Mammary epithelial cell (primary cell): ENCODE measurements at places on chromosomes 16 and 17. TPM values are rescaled to one million over a fixed set of nuclear protein-coding genes. Genes with fewer than 3 reads are reported as not detected.
A peak's percentile ranks its signal among the peaks of the same experiment; 100 is the strongest.

GAS7 gene
- not detected in 2 replicates for total RNA-seq

SHBG gene
- total RNA-seq: 0.33 TPM

PSMB10 gene
- total RNA-seq: 9.2 TPM

WSCD1 gene
- not detected in 2 replicates for total RNA-seq

MYL4 gene
- total RNA-seq: not detected

- DNase-seq: no peak
Measured at GRCh38 chr16:25925421-25925820, 233.7 kb downstream of the HS3ST4 start.

GRCh38 chr16:57863434-57864160 is 61.3 kb upstream of the KIFC3 start:
- DNase-seq: peak; percentile 45

- DNase-seq: no peak
Measured at GRCh38 chr16:87583453-87584131, 18.7 kb upstream of the JPH3 start.

DNA sequence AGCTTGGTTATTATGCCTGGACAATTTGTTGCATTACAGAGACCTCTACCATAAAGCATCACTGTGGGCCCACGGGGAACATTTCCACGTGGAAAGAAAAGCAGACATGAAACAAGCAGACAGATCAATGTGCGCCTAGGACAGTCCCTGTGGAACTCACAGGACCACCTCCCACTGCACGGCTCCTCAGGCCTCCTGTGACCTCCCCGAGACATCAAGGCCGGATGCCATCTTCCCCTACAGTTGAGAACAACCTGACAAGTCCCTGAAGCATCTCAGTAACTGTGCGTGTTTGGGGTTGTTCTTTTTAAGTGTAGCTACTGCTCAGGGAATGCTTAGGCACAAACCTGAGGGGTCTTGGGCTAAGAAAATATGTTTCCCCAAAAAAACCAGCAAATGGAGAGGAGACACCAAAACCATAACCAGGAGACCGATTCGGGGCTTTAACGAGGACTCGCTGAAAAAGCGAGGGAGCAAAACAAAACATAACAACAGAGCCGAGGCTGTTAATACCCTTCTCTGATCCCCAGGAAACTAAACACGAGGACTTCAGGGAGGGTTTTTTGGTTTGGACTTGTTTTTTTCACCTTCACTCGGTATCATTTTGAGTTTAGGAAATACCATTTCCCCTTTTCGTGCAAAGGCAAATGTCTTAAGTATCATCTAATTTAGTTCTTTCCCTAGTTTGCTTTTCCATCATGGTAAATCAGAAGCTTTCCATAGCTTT is 87.1 kb downstream of the CYTH1 start:
- no peak for DNase-seq

DNA sequence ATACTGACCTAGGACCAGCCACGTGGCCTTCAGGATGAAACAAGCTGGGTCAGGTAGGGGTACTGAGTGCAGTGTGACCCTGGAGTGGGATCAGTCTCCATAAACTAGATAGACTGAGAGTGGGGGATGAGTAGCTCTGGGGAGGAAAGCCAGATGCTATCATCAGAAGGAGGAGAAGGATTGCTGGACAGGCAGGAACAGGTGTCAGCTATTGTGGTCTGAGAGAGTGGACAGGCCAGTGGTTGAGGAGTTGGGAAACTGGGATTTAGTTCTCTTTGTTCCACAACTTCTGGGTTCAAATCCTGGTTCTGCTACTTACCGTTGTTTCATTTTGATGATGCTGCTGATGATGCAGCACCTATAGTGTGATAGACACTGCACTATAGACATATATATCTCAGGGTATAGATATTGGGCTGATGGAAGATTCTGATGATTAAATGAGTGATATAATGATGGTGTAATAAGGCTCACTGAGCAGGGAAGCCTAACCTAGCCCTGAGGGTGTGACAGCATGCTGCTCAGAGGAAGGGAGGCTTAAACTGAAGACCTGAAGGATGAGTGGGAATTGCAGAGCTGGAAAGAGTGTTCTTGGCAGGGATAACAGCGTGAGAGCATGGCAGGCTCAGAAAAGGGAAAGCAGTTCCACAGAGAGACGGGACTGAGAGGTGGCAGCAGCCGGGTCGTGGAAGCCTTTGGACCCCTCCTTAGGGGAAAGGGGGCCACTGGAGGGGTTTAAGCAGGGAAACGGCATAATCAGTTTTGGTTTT is 66.0 kb downstream of the SNX20 start:
- DNase-seq: no peak

- peak; percentile 62 for DNase-seq
Measured at GRCh38 chr17:29931231-29931932, 1.4 kb upstream of the SSH2 start.

DNA sequence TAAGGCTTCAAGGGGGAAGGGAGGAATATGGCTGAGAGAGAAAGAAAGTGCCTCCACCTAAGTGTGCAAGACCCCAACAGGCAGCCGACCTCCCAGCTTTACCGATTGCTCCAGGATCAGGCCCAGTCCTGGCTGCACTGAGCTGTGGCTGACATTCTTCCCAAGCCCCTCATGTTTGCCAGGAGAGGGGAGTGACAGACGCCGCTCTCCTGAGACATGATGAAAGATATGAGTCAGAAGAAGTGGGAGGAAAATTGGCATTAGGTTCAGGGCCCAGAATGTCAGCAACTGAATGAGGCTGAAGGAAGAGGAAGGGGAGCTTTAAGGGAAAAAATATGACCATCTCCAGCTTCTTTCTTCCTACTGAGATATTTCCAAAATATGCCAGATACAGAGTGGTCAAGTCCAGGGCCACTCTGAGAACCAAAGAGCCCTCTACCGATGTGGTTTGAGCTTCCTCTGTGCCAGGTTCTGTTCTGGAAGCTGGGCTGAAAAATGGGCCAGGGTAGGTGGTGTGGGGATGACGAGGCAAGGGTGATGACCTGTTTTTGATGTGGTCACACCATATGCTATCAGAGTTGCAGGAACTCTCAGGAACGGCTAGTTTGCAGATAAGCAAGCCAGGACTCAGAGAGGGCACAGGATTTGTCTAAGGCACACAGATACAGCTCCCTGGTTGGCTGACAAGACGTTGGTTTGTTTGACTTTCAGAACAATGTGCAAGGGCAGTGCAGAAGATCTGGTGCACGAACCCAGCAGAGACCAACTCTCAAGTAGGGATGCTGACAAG is 176.7 kb downstream of the SOX9 start:
- peak; percentile 68 for DNase-seq

- peak; percentile 53 for DNase-seq
Measured at GRCh38 chr16:78684030-78684611, 584.7 kb downstream of the WWOX start.

- no peak for DNase-seq
Measured at GRCh38 chr16:46648656-46649055, 27.5 kb upstream of the SHCBP1 start.

DNA sequence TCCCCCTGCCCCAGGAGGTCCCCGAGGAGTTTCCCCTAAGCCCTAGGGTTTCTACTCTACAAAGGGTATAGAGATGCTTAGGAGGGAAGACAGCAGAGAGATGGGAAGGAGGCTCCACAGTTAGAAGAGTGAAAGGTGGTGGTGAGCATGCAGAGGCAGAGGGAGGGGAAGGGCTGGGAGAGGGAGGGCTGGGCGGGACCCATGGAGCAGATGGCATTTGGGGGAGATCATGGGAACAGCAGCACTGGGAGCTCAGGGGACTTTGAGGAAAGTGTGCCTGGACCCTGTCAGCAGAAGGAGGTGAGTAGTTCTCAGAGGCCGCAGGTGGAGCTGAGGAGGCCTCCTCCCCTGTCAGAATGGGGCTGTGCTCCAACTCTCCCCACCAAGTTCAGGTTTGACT is 650 bp upstream of the OTOP3 start:
- DNase-seq: no peak

- no peak for DNase-seq
Measured at GRCh38 chr17:60712675-60713074, 35.0 kb downstream of the BCAS3 start.

- DNase-seq: no peak
Measured at GRCh38 chr17:81459864-81460263, 52.7 kb downstream of the ACTG1 start.

GRCh38 chr17:74220946-74221818 is 7.8 kb downstream of the TTYH2 start:
- no peak for DNase-seq

DNA sequence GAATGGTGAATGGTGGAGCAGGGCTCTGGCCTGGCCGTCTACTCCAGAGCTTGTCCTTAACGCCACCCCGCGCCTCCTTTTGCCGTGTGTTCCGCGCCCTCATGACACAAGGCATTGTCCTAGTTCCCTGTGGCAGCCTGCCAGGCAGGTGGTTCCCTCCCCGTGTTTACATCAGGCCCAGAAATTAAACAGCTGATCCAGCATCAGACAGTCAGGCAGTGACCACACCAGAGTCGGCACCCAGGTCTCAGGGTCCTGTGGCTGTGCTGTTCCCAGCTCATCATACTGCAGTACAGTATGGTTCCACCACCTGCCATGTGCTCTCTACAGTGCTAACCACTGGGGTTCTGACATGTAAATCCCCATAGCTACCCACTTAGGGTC is 119.7 kb downstream of the RAB11FIP4 start:
- DNase-seq: no peak

DNA sequence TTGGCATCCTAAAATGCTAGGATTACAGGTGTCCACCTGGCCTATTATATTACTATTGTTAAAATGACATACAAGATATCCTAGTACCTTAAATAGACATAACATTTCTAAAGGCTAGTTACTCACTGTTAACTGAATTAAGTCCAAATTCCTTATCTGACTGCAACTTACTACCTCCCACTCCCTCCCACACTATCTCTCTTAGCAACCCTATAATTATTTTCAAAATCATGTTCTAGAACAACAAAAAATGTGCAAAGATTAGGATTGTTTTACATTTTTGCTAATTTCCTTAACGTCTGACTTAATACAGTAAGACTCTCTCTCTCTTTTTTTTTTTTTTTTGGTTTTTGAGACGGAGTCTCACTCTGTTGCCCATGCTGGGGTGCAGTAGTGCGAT is 2.2 kb upstream of the ATF7IP2 start:
- DNase-seq: no peak

- no peak for DNase-seq
Measured at GRCh38 chr17:17645961-17646360, 35.3 kb upstream of the RAI1 start.

DNA sequence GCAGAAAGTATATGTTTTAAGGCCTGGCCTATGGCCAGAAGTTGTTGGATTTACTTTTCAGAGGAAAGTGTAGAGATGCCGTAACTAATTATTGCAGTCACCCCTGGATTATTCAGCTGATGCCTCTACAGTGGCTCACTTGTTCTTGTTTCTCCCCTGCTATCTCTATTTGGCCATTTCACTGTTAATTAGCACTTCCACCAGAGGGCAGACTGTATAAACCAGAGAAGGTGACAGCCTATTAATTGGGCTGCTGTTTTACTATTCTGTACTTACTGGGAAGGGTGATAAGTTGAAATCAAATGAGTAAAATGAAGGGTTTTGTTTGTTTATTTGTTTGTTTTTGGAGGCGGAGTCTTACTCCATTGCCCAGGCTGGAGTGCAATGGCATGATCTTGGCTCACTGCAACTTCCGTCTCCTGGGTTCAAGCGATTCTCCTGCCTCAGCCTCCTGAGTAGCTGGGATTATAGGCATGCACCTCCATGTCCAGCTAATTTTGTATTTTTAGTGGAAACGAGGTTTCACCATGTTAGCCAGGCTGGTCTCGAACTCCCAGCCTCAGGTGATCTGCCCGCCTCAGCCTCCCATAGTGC is 66.0 kb downstream of the CDK12 start:
- DNase-seq: peak; percentile 12

- DNase-seq: no peak
Measured at GRCh38 chr17:48542698-48543106, 2.2 kb downstream of the HOXB2 start.

- DNase-seq: no peak
Measured at GRCh38 chr17:41315204-41315794, at the start of gene KRTAP17-1. KRTAP17-1 (minus strand) TSS chr17:41315710; CDS start chr17:41315650, 60 bp downstream.

DNA sequence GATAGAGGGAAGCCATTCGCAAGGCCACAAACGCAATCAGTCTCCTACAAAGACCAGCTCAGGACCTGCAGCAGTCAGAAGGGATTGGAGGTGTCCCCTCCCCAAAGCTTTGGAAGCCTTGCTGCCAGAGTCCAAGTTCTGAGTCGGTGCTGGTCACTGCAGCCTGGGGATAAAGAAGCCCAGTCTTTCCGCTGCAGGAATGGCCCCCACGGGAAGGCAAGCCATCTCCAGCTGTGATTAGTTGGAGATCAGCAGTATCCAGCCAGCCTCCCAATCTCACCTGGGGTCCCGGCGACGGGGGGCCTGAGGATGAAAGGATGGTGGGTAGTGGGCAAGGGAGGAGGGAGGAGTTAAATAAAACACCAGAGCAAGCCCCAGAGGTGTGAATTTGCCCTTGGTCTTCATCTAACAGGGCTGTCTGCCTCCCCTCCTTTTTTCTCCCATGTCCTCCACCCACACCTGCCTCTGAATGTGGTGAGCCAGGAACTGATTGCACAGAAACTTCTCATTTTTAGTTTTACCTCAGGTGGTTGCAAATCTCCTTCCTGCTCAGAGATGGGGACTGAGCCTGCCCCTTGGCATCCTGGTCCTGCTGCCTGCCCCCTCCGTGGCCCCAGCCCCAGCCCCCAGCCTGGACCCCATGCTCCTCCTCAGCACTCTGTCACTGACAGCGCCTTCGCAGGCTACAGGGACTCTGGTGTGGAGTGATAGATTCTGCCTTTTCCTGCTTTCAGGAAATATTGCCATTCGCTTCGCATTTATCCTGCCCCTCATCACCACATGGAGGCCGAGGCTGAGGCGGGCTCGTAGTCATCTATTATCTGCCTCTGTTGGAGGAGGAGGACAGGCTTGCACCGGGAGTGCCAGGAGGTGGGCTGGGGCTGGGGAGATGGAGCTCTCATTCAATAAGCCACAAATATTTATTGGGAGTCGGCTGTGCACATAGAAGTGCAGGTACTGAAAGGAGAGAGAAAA is 262.9 kb upstream of the SDK2 start:
- DNase-seq: no peak

DNA sequence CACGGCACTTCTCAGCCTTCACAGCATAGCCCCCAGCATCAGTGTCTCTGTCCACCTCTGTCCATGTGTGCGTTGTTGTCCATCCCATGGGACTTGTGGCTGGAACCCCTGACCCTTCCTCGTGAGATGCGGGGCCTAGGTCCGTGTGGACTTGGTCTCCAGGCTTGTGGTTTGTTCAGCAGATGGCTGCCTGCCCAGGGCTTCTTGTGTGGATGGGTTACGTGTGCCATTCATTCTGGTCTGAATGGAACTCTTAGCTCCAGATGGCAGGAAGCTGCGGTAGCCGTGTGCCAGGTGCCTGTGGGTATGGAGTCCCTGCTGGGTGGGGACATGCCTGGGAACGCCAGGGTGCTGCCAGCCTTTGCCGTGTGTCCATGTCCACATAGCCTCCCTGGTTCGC is 31.7 kb upstream of the NUDT16L1 start:
- peak; percentile 55 for DNase-seq
